ENCODE measurements at places on chromosomes 13 and 19.

DNA sequence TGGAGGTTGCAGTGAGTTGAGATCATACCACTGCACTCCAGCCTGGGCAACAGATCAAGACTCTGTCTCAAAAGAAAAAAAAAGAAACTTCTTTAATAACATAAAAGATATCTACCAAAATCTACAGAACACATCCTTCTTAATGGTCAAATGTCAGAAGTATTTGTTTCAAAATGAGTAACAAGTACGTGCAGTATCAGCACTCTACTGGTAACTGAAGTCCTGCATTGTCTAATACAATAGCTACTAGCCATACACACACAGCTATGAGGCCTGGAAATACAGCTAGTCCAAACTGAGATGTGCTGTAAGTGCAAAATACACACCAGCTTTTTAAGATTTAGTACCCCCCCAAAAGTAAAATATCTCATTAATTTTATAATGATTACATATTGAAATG, 88.1 kb downstream of the TSC22D1 start:
- no peak for DNase-seq

DNA sequence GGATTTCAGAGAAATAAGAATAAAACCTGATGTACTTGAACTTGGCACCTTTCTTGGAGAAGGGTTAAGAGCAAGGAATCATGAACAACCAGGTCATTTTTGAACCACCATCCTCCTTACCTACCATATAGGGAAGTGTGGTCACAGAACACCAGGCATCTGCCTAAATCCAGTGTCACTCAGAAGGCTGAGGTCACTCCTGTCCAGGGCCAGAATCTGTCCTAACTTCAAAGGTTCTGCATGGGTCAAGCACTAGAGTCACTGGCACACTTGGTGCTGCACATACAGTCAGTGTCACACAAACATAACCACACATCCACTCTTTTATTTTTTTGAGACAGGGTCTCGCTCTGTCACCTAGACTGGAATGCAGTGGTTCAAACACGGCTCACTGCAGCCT, 1.6 kb downstream of the ZNF565 start:
- no peak for DNase-seq

GRCh38 chr13:85772367-85772766, 26.9 kb downstream of the SLITRK6 start:
- DNase-seq = no peak

GRCh38 chr13:25186187-25186586, 14.1 kb upstream of the AMER2 start:
- DNase-seq = no peak

GRCh38 chr13:39263033-39263432, 224.8 kb downstream of the NHLRC3 start:
- DNase-seq = no peak

DNA sequence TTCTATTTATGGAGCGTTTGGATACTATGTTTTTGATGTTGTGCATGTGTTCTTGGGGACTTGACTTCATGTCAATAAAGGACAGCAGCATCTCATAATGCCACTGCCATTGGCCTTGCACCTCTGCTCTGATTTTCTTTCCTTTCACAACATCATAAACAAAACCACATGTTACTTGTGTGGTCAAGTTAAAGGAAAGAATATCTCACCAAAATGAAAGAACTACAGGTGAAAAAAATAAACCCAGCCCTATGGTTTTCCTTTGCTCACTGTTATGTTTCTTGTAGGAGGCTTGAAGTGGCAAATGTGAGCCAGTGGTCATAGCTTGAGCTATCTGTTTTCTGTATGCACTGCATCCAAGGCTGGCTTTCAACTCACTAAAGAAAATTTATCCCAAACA, 240.4 kb downstream of the KCNRG start:
- no peak for DNase-seq

GRCh38 chr19:19530889-19531288, 2.2 kb downstream of the YJEFN3 start:
- no peak for DNase-seq

GRCh38 chr13:29957320-29957719, 106.9 kb upstream of the UBL3 start:
- DNase-seq = no peak

DNA sequence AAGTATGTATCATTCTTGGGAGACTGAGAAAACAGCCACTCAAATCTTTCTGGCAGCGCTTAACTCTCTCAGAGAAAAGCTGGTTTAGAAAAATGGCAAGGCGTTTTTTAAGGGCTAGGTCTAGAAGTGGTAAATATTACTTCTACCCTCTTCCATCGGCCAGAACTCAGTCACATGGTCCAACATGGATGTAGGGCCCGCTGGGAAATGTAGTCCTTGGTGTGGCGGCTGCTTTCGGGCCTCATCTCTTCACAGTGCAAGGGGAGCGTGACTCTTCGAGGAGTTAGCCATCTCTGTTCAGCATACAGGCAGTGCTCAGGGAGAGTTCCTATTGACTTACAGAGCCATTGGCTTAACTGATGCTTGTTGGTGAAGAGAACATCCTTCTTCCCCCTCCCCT, 6.3 kb downstream of the VSTM2B start:
- DNase-seq = no peak

All from activated CD4-positive, alpha-beta T cell treated with anti-CD3 and anti-CD28 coated beads for 1 hour (primary cell).